ENCODE measurements at places on chromosomes 1 and 21.

GRCh38 chr1:19644681-19645410 is 735 bp downstream of the NBL1 start:
- DNase-seq = no peak

DNA sequence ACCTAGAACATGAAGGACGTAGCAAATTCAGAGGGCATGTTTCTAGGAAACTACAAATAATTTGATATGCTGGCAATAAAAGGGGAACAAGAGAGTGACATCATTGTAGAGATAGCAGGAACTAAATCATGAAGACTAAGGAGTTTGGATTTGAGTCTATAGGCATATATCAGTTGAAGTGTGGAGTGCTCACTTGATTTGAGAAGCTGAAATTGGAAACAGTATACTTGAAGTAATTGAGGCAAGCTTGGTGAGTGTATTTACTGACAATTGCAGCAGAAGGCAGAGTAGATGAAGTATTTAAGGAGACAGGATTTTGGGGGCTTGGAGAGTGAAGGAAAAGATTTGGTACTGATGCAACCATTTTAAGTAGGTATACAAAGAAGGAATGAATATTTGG is 6.4 kb upstream of the TMCO2 start:
- DNase-seq = no peak

GRCh38 chr1:154788110-154788870 is 81.8 kb downstream of the KCNN3 start:
- DNase-seq = no peak

DNA sequence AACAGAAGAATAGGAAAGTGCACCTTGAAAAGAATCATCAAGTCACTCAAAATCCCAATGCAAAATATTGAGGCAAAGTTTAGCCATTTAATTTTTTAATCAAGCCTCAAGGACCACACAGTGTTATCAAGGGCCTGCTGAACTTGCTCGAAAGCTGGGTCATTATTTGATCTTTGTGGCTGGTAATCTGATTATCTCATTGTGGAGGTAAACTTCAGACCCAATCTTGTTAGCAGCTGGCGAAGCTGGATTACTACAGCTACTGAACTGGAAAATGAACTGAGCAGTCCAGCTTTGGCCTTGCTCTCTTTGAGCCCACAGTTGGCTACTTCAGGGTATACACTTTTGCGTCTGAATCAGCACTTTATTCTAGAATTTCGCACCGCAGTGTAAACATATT is 94.4 kb downstream of the BARHL2 start:
- DNase-seq = no peak

DNA sequence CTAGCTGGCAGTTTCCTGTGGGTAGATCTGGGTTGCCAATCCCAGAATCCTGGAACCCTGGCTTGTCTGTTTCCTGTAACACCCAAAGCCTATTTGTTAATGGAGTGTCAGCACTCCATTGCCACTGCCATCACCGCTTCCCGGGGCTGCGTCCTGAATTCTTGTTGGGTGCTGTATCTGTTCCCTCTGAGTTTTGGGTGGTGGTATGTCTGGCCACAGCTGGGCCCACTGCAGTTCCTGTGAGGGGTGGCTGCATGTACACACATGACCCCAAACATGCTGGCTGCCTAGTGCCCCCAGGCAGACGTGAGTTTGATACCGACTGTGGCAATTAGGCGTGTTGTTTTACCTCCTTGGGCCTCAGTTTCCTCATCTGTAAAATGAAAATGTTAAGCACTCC is 29.3 kb downstream of the NAV1 start:
- DNase-seq = no peak

DNA sequence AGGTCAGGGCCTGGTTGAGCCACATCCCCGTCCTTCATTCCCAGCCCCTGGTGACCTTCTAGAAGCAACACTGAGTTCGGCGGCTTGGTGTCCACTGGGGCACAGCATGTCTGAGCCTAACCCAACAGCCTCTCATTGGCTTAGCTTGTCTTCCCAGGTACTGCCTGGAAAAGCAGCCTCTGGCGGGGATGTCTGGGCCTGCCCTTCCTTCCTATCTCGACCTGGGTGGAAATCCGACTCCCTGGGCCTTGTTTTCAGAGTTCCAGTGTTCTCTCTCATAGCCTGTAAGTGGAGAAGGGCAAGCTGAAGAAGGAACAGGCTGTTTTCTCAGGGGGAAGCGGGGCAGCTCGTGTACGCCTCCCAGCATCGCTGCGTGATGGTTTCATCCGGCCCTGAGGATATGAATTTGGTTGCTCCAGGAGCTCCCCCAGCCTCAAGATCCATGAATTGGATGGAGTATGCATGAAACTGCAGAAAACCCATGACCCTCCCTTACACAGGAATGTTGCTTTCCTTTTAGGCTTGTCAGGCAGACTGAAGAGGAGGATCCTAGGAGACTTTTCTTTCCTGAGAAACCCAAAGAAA is 116.5 kb upstream of the IRF2BP2 start:
- no peak for DNase-seq

DNA sequence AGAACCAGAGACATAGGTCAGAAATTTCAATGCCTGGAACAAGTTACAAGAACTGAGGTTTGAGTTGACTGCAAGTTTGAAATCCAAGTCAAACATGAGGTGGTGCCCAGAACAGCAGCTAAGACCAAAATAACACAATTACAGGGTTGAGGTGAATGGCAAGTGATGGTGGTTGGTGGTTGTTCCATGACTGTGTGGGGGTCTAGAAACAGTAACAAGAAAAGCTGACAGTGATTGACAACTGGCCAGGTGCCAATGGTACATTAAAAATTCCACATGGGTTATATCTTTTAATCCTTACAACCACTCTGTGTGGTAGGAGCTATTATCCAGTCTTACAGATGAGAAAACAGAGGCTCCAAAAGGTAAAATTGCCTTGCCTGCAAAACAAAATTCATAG is 32.0 kb downstream of the RIMS3 start:
- no peak for DNase-seq

DNA sequence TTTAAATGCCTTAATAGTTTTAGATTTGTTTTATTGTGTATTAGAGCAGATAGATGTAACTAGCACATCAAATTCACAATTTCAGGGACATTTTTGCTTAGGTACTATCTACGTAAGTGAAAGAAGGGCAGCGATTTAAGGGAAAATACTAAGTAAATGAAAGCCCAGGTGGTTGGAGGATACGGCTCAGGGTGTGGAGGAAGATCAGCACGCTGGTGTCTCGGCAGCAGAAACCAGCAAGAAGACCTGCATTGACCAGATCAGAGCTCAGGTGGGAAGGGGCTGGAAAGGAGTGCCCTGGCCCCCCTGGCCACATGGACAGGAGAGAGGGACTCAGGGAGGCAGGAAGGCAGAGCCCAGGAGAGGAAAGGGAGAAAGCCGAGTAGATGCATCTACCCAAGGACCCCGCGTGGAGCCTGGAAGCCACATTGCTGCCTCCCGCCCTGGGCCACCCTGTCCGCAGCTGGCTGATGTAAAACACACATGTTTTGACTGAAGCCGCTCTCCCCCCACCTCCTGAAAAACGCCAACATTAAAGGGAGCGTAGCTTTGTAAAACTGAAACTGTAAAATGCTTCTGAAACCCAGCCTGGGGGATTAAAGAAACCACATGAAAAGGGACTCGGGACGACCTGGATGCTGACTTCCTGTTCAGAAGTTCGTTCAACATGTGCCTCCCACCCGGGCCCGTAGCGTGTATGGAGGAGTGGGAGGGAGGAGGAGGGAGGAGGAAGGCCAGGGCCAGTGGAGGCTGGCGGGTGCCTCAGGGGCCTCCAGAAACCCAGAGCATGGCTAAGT is 72.6 kb upstream of the TARDBP start:
- no peak for DNase-seq

DNA sequence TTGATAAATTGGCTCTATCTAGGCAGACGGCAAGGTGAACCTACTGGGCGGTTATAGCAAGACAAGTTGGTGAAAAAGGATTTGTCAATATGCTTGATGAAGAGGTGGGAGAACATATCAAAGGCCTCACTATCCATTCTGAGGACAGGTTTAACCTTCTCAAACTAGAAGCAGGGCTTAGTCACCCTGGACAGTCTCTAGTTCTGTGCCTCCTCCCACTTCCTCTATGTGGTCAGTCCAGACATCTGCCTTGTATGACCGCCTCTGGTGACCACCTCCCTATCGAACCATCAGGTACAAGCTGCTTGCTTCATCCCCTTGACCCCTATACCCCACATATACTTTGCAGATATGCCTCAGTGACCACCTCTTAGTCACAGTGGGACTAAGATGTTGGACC is 2.3 kb upstream of the SCYL3 start:
- DNase-seq = no peak

- no peak for DNase-seq
Observed at GRCh38 chr21:39029086-39029755, 154.0 kb downstream of the PSMG1 start.
